ENCODE measurements at places on chromosomes 5 and 9.

DNA sequence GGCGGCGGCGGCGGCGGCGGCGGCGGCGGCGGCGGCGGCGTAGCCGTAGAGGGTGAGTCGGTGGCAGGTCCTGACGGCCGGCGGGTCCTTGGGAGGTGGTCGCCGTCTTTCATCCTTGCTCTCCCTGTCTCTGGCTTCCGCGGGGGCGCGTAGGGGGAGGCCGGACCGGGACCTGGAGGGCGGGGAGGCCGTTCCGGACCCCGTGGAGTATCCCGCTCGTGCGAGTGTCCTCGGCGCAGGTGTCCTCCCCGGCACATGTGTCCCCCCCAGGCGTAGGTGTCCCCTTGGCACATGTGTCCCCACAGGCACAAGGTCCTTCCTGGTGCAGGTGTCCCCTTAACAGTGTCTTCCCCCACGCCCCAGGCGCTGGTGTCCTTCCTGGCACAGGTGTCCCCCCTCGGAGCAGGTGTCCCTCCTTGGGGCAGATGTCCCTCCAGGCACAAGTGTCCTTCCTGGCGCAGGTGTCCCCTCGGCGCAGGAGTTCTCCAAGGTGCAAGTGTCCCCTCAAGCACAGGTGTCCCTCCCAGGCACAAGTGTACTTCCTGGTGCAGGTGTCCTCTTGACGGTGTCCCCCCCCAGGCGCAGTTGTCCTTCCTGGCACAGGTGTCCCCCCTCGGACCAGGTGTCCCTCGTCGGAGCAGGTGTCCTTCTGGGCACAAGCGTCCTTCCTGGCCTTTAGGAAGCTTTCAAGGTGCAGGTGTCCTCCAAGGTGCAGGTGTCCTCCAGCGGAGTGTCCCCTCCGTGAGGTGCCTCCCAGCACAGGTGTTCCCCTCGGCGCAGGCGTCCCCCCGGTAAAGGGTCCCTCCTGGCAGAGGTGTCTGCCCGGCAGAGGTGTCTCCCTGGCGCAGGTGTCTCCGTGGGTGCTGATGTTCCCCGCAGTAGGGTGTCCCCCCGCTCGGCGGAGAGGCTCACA is 519 bp downstream of the EXOC3 start:
- no peak for DNase-seq

- no peak for DNase-seq
These were observed 12.5 kb downstream of the WDR70 start for GRCh38 chr5:37391591-37391990.

DNA sequence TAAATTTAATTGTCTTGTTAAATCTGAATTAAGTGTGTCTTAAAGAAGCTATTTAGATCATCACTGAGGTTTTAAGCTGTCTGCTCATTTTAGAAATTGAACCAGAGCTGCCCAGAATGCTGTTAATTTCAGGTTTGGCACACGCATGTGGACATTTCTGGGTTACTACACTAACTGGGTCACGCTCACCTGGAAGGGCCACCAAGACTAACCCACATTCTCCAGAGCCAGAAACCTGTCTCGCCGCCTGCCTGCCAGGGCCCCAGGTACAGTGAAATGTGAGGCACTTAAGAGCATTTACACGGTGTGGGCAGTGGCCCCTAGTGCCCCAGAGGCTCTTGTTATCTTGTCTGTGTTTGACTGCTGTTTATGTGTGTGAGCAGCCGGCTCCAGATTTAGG is 46.6 kb downstream of the ATP10B start:
- DNase-seq: no peak

GRCh38 chr9:126381195-126381594 is 54.6 kb downstream of the MVB12B start:
- no peak for DNase-seq

- no peak for DNase-seq
These were observed 101.4 kb downstream of the RALGPS1 start for GRCh38 chr9:127015921-127016512.

DNA sequence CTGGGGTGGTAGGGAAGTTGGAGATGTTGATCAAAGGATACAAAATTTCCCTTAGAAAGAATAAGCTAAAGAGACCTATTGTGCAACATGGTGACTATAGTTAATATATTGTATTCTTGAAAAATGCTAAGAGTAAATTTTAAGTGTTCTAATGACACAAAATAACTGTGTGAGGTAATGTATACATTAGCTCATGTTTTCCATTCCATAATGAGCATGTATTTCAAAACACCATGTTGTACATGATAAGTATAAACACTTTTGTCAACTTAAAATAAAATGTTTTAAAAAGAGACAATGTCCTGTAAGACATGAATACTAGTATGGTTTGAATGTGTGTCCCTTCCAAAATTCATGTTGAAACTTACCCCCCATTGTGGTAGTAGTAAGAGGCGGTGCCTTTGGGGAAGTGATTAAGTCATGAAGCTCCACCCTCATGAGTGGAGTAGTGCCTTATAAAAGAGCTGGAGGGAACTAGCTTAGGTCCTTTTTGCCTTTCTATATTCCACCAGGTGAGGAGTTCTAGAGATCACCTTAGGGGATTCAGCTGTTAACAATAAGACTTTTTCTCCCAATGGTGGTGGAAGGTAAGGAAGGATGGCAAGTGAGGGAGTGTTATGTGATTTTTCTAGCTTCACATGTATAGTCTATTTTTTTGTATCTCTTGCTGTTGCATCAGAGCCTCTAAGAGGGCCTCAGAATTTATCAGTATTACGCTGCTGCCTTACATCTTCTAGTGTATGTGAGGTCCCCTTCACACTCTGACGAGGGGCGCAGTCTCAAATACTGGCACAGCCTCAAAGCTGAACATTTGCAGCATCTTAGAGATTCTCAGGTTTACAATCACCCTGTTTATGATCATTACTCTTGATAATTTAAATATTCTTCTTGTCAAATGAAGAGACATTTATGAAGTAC is 94.9 kb upstream of the NREP start:
- no peak for DNase-seq

DNA sequence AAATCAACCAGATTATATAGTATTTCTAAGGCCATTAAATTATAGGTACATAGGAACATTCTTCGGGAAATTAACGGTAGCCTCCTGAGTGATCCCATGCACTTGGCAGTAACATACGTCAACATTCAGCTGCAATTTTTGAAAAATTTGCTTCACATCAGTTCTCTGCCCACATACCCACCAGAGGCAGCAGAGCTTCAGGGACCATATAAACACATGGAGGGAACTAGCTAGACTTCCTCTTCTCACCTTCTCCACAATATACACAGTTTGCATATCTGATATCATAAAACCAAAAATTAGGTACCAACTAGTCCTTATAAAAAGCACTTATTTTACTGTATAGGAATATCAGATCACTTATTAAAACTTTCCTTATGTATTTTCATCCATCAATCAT is 4.8 kb downstream of the PSIP1 start:
- DNase-seq: no peak
